ENCODE measurements at places on chromosomes 7 and 10.
A peak's percentile ranks its signal among the peaks of the same experiment; 100 is the strongest.

- peak; percentile 48 for DNase-seq
Observed at GRCh38 chr7:22885797-22886261, 63.2 kb upstream of the TOMM7 start.

GRCh38 chr7:116986611-116987565 is 33.6 kb downstream of the ST7 start:
- DNase-seq: no peak

- no peak for DNase-seq
Observed at GRCh38 chr10:28215930-28216329, 86.9 kb downstream of the MPP7 start.

DNA sequence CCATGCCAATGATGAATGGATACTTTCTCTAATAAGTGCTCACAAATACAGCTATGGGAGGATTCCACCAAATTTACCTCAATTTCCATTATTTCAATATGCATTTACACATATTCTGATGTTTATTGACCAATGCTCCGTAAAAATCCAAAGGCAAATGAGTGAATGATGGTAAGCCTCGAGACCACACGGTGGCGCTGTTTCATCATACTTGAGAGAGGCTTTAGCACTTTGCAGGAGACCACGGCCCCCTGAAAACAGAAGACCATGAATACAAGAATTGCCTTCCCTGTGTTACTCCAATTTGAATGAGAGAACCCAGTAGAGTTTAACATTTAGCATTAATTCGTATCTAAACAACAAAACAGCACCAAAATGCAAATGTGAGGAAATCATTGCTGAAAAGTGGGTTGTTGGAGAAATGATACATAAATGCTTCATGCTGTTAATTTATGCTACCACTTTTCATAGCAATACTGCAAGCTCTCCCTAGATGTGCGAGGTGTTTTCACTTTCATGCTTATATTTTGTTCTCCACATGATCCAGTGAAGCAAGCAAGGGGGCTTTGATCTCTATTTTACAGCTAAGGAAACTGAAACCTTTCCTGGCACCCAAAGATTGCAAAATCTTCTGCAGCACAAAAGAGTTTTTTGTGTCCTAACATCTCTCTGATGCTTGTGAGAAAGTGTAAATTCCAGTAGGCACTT is 35.4 kb downstream of the TRIL start:
- peak; percentile 53 for DNase-seq

DNA sequence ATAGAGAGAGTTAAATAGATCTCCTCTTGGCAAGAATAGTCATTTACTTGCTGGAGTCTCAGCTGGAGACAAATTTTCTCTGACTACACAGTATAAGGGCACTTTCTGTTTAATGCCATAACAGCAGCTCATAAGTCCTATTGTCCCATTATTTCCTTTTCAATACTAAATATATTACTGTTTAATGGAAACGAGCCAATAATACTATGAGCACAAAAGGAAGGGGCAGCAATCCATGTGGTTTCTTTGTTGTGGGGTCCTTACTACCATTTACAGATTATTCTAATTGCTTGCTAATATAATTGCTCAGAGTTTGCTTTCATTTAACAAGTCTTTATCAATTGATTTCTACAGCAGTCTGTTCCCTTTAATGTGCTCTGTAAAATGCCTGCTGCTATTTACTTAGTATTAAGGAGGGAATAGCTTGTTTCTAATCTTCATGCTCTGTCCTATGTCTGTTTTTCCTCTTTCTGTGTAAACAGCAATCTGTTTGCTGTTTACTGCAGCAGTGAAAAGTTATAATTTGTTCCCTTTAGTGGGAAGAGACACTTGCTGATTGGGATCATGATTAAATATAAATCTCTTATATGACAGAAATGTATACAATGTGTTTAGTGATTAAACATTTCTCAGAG is 296.2 kb upstream of the SMIM30 start:
- DNase-seq: no peak

- DNase-seq: no peak
Observed at GRCh38 chr7:32221736-32222135, 151.5 kb upstream of the PDE1C start.

- DNase-seq: no peak
Observed at GRCh38 chr7:156703209-156703608, 62.6 kb downstream of the RNF32 start.

DNA sequence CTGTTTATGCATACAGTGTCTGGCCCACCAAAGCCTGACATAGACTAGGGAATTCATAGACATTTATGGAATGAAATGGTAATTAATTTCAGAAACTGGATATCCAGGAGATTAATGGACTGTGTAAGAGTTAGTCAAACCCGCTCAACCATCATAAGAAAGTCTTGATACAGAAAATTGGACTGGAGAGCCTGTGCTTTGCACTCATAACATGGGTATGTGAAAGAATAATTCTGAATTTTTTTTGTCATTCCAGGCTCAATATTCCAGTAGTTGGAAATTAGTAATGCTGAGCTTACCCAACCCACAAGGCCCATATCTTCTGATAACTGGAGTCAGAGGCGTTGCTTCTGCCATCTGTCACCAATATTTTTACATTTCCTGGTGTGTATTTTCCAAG is 799.7 kb upstream of the IGFBP3 start:
- DNase-seq: no peak

DNA sequence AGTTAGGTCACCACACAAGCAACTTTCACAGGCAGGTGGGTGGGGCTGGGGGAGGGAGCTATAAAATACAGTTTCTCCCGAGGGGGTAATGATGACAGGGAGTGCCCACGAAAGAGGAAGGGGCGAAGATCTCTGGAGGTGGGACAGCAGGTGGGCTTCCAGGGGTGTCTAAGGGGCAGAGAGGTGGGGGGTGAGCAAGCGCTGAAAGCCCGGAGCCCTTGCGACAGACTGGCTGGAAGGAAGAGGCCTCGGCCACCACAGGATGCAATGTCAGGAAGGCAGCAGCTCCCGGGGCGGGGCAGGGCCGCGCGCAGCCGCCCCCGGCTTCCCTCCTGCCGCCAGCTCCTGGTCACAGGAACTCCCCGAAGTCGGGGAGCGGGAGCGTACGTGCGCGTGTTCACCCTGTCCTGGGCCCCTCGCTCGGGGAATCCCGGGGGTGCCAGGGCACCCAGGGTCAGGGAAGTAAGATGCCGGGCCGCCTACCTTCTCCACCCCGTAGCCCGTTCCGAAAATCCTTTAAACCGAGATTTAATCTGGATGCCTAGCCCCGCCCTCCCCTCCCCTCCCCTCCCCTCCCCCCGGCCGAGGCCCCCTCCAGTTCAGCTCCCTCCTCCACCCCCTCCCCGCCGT is 105.2 kb upstream of the PPIF start:
- peak; percentile 75 for DNase-seq

- no peak for DNase-seq
Observed at GRCh38 chr7:1513657-1514095, 9.5 kb upstream of the INTS1 start.

- DNase-seq: no peak
Observed at GRCh38 chr10:43054593-43054992, 22.3 kb upstream of the RET start.

- no peak for DNase-seq
Observed at GRCh38 chr7:139750459-139751095, 27.2 kb downstream of the HIPK2 start.

DNA sequence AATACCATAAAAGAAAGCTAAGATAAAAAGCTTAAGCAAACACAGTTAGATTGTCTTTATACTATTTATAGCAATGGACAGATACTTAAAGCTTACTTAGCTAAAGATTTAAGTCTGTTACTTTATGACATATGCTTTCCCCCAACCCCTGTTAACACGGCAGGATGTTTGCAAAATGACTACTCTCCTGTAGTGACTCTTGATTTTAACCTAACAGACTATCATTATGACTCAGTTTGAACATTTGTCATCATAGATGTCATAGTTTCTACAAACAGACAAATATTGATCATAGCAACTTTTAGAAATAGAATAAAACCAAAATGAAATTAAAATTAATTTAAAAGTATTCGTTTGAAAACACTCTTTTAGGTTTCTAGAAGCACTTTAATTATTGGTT is 7.8 kb upstream of the COMMD3 start:
- no peak for DNase-seq

- DNase-seq: no peak
Observed at GRCh38 chr10:24382979-24383663, 174.2 kb downstream of the KIAA1217 start.

DNA sequence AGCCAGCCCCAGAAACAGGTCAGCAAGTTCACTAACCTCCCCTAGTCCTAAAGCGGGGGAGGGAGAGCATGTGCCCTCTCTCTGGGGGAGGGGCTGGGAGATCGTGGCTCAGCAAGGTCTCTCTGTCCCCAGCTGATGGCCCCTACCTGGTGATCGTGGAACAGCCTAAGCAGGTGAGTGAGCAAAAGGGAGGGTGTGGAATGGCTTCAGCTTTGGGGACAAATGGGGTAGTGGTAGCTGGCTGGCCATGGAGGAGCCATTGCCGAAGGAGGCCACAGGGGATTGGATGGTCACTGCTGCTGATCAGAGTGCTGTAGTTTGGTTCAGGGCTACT is 779 bp downstream of the NFKB2 start:
- DNase-seq: no peak

DNA sequence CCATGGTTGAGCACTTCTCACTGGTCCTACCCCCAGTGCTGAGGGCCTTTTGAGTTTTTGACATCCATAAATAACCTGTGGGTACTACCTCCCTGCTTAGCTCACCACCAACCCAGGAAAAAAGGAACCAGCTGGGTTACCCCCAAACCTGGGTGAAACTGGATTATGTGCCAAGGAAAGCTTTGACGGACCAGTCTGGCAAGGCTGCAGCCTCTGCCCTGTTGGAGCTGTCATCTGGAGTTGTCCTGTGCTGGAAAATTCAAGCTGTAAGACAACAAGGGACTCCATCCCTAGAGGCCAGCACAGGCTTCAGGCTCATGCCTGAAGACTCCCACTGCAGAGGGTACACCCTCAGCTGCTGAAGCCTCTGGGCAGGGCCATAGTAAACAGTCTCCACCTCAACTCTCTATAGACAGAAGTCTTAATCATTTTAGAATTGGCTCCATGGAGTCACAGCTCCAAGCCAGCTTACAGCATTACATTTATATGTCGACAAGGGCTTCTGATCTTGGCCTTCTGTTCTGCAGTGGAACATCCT is 115.5 kb upstream of the AFAP1L2 start:
- DNase-seq: no peak

GRCh38 chr7:134289841-134290240 is 26.9 kb downstream of the SLC35B4 start:
- no peak for DNase-seq

- no peak for DNase-seq
Observed at GRCh38 chr10:59672150-59672875, 37.3 kb downstream of the SLC16A9 start.
